ENCODE measurements at places on chromosomes 3 and 15.

DNA sequence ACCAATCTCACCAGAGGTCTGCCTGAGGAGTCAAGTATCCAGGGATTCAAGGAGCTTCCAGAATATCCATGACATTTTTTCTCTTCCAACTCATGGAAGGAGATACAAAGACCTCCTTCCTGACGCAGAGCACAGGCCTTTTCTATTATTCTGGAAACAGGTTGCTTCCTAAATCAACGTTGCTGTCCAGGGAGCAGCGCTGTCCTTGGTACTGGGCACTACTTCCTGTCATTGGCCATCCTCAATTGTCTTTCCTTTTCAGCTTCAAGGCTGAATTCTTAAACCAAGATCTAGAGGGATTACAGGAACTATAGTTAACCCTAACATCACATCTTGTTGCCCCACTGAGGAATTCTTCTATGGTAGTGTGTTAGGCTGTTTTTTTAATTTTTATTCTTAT is 50.4 kb upstream of the TBC1D21 start:
- DNase-seq, result peak; percentile 33

GRCh38 chr3:50100386-50100785 is 11.7 kb downstream of the RBM5 start:
- DNase-seq, result no peak

DNA sequence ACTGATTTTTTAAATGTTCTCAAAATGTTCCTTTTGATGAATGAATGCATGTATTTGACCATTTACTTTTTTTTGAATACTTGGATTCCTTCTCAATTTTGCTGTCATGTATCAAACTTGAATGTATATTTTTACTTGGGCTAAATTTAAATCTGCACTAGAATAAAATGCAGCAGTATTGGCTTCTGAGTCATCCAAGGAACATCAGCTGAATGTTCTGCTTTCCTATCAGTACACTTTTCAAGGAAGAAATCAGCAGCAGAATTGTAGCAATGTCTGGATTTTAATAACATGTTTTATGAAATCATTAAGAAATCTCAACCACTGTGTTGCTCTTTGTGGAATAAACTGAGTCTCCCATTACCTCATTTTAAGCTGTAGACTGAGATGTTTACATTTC is 57.0 kb upstream of the COL6A6 start:
- DNase-seq, result no peak

DNA sequence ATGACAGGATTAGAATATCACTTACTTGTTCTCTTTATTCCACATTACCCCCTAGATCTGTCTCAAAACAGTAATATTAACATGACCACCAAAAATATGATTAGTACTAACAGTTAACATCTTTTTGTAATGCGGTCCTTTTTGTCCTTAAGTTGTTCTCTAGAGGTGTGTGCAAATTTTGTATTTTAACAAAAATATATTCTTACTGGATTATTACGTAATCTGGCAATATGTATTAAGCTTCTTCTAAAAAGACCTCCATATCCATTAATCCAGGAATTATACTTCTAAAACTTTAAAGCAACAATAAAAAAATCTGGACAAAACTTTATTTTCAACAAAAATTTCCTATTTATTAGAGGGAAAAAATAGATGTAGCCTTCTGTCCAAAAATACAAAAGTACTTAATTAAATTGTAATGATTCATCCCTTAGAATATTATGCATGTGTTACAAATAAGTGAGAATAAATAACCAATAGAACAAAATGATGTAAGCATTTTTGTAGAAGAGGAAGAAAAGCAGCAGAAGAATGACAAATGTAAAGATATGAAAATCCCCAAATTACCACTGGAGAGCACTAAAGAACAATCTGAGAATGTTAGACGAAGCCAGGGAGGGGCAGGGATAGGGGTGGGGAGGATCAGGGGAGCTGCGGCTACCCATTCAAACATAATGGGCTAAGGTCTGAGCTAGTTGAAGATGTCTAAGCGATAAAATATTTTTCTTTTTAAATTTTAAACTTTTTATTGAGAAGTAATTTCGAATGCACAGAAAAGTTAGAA is 945.6 kb downstream of the MCTP2 start:
- no peak for DNase-seq

DNA sequence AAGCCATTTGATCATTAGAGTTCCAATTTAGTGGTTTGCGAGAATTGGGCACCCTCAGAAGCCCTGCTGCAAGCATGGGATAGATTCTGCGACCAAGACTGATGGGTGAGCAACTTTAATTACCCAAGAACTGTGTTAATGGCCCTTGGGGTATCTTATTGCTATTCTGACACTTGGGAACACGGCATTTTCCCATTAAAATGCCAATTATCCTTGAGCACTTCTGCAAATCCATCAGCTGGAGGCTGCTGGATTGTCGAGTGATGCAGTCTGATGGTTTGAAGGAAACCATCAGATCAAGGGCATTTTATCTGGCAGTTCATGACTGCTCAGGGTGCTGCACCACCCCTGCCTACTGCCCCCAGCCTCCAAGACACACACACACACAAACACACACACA is 183.6 kb upstream of the PROK2 start:
- DNase-seq, result no peak

DNA sequence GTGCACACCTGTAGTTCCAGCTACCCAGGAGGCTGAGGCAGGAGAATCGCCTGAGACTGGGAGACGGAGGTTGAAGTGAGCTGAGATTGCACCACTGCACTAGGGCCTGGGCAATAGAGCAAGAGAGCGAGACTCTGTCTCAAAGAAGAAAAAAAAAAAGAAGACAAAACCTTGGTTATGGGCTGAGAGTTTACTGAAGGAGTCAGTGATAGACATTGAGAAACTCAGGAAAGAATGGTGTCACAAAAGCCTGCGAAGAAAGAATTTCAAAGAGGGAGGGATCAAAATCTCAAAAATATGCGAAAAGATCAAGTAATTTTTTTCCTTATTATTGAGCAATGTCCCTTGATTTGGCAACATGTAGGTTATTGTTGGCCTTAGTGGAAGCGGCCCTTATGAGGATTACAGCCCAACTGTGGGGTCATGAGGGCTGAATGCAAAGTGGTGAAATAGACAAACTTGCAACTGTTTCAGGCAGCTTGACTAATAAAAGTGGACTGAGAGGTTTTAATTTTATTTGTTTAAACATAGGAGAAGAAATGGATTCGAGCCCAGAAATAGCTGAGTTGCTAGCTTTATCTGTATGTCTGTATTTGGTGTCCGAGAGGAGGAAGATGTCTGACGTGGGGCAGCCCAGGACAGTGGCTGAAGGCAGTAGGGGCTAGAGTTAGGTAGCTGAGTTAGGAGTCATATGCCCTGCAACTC is 18.8 kb upstream of the CELF6 start:
- DNase-seq, result peak; percentile 54

GRCh38 chr3:148070041-148070440 is 627.7 kb upstream of the AGTR1 start:
- no peak for DNase-seq

GRCh38 chr3:33202711-33203457 is 15.7 kb downstream of the SUSD5 start:
- DNase-seq, result peak; percentile 35

- DNase-seq, result no peak
Observed at GRCh38 chr3:183824761-183825455, 469 bp downstream of the MAP6D1 start.

- DNase-seq, result no peak
Observed at GRCh38 chr3:150653110-150653561, 50.0 kb downstream of the SELENOT start.

DNA sequence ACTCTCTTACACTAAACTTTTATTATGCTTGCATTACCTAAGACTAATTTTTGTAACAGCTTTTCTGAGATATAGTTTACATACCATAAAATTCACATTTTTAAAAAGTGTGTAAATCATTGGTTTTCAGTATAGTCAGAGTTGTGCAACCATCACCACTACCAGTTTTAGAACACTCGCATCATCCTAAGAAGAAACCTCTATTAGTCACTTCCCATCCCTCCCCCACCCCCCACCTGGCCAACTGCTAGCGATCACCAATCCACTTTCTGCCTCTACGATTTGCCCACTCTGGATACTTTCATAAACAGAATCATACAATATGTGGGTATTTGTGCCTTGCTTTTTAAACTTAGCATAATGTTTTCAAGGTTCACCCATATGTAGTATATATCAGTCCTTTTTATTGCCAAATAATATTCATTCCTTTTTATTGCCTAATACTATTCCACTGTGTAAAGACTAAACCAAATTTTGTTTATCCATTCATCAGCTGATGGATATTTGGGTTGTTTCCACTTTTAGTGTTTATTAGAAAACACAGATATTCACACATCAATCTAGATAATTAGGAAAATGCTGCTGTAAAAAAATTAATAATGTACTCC is 23.0 kb downstream of the UBP1 start:
- DNase-seq, result no peak

GRCh38 chr15:77430652-77431051 is 10.0 kb downstream of the HMG20A start:
- no peak for DNase-seq

DNA sequence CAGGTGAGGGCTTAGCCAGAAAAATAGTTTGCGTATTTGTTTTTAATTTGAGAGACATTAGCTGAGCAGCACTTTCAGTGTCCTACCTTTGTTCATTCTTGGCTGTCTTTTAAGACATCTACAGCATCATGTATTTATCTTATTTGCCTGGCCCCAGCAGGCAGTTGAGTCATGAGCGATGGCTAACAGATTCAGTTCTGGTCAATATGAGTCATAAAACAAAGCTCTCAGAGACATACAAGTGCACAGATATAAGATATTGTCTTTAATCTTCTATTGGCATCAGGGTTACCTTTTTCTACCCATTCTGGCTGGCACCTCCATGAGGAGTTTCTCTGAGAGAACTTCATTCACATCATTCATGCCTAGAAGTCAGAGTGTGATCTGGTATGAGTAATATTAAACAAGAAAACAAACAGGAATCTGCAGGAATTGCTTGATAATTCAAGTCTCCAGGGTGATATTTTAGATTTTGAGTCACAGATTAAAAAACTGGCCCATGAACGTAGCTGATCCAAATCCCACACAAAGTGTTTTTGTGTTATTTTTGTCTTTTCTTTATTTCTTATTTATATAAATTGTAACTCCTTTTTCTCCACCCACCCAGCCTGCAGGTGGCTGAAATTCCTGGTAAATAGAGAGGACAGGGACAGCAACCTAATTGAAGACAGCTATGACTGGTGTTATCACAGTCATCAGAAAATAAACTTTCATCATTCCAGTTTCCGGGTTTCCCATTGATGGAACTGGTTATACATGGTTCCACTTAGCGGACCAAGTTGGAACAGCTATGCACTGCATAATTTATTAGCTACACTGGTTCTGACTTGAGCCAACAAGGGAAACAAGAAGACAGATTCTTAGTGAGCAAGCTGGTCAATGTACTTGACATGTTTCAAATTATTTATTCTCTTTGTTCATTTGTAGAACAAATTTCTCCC is 47.3 kb downstream of the PLSCR2 start:
- DNase-seq, result peak; percentile 59

- no peak for DNase-seq
Observed at GRCh38 chr3:124788254-124788745, 58.0 kb downstream of the UMPS start.

DNA sequence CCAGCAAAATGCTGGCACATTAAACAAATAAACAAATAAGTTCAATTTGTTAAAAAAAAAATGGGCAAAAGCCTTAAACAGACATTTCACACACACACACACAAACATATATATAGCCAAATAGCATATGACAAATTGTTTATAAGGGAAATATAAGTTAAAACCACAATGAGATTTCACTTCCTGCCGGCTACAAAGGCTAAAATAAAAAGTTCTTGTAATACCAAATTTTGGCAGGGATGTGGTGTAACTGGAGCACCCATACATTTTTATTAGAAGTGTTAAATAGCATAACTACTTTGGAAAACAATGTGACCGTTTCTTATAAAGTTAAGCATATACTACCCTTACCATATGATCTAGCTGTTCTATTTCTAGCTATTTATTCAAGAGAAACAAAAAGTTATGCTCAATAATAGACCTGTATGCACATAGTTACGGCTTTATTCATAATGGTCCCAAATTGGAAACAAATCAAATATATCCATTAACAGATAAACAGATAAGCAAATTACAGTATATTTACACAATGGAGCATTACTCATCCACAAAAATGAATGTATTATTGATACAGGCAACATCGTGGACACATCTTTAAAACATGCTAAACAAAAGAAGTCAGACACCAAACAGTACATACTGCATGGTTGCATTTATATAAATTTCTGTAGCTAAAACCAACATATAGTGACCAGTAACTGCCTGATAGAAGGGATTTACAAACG is 93.9 kb downstream of the EOMES start:
- peak; percentile 67 for DNase-seq

GRCh38 chr3:77412021-77412438 is 372.1 kb downstream of the ROBO2 start:
- DNase-seq, result peak; percentile 90

DNA sequence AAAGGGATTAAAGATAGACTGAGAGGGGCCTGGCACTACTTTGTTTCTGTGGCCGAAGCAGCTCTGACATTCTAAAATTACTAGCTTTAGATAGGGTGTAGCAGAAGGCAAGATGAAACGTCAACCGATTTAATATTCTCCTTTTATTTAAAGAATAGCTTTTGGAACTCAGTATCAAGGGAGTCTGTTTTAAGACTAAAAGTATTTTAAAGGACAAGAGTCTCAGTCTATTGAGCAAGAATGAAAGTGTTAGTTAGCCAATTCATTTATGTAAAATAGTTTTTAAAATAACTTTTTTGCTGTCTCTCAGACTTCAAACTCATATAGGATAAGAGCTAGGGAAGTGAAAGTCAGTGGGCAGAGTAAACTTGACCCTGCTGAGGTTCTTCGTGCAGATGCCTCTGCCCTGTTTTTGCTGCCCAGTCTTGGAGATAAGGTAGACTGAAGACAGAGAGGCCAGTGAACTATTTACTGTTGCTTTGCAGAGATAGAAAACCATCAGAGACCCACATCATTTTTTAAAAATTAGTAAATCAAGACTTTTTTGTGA is 1090.9 kb downstream of the ROBO2 start:
- DNase-seq, result no peak

DNA sequence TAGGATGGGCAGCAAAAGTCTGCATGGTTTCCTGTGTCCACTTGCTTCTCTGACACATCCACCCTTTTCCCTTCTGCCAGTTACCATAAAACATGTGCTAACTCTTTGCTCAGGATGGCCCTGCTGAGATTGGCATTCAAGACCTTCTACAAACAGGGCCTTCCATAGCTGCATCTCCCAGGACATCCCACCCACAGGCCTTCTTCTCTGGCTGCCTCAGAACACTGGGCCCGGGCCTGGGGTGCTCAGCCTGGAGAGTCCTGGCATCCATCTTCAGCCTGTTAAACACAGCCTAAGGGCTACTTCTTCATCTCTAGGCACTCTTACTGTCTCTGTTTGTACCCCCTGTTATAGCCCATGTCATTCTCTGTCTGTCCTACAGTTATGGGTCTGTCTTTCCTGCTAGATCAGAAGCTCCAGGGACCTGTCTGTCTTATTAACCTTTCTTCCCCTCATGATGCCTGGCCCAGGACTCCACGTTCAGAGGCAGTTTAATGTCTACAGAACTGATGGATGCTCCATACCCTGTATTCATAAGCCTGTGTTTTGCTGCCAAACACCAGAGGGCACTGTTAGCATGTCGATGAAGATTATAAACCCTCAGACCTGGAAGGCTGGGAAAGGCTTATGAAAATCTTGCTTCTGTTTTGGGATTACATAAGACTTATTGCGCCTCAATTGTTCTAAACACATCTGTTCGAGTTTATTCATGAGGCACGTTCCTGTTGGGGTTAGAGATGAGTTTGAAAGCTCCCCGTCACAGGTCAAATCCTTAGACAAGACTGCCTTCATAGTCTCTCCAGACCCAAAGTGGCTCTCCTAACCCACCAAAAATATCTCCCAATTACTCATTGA is 16.5 kb downstream of the SEMA3G start:
- peak; percentile 74 for DNase-seq

GRCh38 chr3:178259703-178260102 is 276.5 kb upstream of the KCNMB2 start:
- DNase-seq, result no peak
